ENCODE measurements at places on chromosomes 6 and 20.

- no peak for DNase-seq
Observed at GRCh38 chr6:5958921-5959320, 47.8 kb downstream of the NRN1 start.

GRCh38 chr6:334536-335510, 42.5 kb downstream of the DUSP22 start:
- DNase-seq: no peak

GRCh38 chr20:50269091-50270033, 78.7 kb downstream of the CEBPB start:
- DNase-seq: no peak

- DNase-seq: no peak
Observed at GRCh38 chr20:8428988-8429387, 296.9 kb downstream of the PLCB1 start.

GRCh38 chr6:10617008-10617696, 77.3 kb downstream of the C6orf52 start:
- DNase-seq: no peak

GRCh38 chr6:130150906-130151305, 71.8 kb downstream of the SAMD3 start:
- no peak for DNase-seq

DNA sequence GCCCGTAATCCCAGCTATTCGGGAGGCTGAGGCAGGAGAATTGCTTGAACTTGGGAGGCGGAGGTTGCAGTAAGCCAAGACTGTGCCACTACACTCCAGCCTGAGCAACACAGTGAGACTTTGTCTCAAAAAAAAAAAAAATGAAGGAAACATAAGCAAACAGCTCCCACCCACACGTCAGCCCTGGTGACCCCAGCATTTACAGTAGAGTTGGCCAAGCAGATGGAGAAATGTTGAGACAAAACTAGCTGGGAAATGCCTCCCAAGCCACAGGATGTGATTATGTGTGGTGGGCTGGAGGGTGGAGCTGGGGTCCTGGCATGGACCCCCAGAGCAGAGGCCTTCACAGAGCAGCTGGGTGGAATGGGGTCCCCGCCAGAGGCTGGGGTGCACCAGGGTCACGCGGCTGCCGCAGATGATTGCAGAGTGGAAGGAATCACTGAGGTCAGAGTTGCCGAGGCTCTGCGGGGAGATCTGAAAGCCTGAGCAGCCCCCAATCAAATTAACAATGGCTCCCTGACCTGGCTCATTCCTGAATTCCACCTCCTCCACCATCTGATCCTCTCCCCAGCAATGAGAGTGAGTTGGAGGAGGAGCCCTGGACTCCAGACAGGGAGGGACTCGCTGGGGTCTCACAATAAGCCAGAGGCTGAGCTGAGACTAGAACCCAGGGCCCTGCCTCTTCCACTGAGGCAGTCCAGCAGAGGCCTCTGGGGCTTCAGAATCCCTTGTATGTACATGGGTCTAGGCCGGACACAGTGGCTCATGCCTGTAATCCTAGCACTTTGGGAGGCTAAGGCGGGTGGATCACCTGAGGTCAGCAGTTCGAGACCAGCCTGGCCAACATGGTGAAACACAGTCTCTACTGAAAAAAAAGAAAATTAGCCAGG, 34.7 kb upstream of the TGM2 start:
- no peak for DNase-seq

GRCh38 chr6:85610182-85610895, 16.7 kb upstream of the SNX14 start:
- no peak for DNase-seq

GRCh38 chr20:38067717-38068365, 34.3 kb downstream of the RPRD1B start:
- peak; percentile 13 for DNase-seq

GRCh38 chr6:38039502-38039901, 220.0 kb downstream of the ZFAND3 start:
- DNase-seq: no peak

DNA sequence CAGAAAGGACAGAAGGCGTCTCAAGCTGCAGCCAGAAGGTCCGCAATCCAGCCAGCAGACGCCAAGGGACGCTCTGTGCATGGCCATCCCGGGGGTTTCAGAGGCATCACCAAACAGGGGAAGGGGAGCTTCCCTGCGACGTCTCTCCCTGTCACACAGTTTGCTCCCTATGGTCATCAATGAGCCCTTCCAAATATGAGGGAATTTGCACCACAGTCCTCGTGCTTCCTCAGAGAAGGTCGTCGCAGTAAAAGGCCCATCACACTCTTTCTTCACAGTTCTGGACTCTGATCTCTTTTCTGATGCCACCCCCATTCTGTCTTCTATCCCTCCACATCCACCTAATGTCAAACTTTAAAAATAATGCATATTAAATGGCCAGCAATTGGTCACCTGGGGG, 10.2 kb upstream of the FOXC1 start:
- no peak for DNase-seq

DNA sequence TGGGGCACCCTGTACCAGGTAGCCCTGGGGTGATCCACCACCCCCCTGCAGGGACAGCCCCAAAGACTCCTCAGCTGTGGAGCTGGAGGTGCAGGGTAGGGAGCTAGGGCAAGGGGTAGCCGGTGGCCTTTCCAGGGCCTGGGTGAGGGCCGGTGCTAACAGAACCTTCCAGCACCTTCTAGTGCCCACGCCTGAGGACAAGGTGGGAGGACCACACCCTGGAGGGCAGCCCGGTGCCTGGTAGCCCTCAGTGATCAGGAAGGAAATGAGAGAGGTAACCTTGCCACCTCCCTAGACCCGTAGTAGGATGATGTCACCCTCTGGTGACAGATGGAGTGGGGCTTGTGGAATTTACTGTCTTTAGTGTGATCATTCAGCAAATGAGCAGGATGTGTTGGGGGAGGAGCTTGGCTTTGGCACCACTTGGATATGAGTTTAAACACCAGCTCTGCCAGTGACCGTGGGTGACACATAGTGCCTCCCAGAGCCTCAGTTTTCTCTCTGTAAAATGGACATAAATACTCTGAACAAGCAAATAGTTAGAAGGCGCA, 187.7 kb downstream of the NFATC2 start:
- DNase-seq: no peak

- DNase-seq: no peak
Observed at GRCh38 chr20:24403406-24403805, 66.0 kb upstream of the SYNDIG1 start.

DNA sequence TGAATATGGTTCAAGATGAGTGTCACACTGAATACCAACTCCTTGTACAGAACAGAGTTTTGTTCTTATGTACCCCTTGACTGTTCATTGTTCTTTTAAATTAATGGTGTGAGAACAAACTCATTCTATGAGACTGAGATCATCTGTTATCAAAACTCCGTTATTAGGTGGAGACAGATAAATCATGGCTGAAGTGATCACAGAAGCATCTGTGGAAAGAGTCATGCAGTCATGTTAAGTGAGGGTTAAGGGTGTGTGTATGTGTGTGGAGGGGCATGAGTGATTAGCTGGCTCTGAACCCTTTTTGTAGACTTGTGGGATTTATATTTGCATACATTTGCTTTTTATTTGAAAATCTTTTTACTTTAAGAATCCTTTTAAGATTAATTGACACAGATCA, 24.7 kb downstream of the ADGRG6 start:
- no peak for DNase-seq

Data from retina (tissue), 1 donor.